ENCODE measurements at places on chromosomes 4 and X.

GRCh38 chr4:73885574-73886267 is 16.5 kb downstream of the CXCL1 start:
- DNase-seq: no peak

DNA sequence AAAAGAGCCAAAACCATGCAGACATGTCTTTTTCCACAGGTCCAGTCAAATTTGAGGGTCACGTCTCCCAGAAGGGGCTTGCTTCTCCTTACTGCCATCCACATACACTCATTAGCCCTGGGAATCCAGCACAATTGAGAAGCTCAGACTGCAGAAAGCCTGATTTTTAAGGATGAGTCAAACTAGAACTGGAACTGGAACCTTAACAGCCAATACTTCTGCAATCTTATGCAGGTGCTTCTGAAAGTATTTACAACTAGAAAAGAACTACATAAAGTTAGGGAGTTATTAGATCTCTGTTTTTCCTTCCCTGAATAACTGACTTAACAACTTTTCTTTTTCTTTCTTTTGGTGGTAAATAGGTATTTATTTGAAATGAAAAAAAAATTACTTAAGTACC is 86.3 kb downstream of the CDS1 start:
- no peak for DNase-seq

GRCh38 chr4:43316813-43317212 is 424.3 kb downstream of the GRXCR1 start:
- DNase-seq: no peak

GRCh38 chr4:184534511-184535391 is 60.4 kb upstream of the IRF2 start:
- DNase-seq: no peak

- DNase-seq: peak; percentile 43
Observed at GRCh38 chrX:119516157-119516702, 48.0 kb downstream of the SLC25A5 start.

DNA sequence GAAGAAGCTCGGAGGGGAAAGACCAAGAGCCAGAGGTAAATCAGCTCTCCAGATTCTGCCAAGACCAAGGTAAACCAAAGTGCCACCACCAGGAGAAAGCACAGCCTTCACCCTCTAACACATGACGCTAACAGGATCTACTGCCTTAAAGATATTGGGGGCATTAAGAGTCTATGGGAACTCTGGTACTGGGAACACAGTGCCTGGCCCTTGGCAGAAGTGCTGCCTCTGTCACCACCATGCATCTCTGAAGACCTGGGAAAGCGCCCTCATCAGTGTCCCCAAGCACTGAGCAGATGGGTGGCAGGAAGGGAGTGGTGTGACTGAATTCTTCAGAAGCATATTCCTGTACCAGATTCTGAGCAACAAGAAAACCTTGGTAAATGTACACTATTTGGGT is 1.3 kb downstream of the QDPR start:
- DNase-seq: no peak

- no peak for DNase-seq
Observed at GRCh38 chr4:85725721-85726170, 250.8 kb downstream of the ARHGAP24 start.

DNA sequence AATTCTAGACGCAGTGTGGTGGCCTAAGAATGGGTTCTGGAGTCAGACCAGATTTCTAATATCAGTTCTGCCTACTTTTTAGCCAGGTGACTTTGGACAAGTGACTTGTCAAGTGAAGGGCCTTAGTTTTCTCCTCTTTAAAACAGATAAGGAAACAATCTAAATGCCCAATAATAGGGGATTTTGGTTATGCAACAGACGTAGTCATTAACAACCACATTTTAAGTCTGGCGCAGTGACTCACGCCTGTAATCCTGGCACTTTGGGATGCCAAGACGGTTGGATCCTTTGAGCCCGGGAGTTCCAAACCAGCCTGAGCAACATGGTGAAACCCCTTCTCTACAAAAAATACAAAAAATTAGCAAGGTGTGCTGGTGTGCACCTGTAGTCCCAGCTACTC is 2.1 kb upstream of the ZMYM3 start:
- no peak for DNase-seq

- DNase-seq: no peak
Observed at GRCh38 chr4:80279751-80280150, 13.3 kb downstream of the FGF5 start.

DNA sequence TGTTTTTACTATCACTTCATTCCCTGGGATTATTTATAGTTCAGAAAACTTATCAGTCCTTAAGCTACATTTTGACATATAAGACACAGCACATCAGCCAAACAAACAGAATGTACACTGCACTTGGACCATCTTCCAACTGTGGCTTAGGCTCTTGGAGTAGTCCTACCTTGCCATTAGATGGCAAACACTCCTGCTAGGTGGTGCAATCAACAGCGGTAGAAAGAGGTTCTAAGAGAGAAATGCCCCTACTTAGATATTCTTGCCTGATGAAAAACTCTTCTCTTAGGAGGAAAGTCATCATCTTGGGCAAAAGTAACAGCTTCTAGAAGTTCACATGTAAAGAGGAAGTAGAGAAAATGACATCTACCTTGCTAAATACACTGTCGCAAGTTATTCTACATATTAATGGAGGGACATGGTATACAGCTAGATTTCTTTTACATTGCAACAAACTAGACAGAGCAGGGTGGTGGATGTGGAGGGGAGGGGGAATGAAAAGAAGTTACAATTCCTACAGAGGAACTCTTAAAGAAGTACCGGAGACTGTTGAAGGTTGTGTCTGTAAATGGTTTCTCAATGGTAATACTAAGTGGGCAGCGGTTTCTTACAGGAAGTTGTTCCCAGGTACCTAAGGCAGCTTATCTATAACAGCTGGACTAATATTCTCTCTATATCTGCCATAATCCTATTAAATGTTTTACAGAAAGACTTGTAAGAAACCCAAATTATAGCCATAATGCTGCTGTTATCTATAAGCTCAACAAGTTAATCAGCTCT is 8.1 kb upstream of the STPG2 start:
- no peak for DNase-seq

DNA sequence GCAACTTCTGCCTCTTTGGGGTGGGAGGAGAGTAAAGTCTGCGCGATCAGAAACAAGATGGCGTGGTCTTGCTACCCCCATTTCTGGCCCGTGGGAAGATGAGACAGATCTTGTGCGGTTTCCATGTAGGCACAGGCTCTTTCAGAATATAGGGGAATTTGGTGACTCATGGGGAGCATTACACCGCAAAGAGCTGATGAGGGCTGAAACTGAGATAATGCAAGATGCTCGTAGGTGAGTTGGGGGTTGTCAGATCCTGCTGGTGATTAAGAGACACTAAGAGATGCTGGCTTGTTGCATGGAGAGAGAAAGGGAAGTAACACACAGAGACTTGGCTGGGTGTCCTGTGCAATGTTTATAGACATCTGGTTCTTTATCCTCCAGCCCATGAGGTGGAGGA is 1.5 kb downstream of the EVC start:
- no peak for DNase-seq

GRCh38 chr4:157795495-157795894 is 377.3 kb downstream of the GASK1B start:
- no peak for DNase-seq

DNA sequence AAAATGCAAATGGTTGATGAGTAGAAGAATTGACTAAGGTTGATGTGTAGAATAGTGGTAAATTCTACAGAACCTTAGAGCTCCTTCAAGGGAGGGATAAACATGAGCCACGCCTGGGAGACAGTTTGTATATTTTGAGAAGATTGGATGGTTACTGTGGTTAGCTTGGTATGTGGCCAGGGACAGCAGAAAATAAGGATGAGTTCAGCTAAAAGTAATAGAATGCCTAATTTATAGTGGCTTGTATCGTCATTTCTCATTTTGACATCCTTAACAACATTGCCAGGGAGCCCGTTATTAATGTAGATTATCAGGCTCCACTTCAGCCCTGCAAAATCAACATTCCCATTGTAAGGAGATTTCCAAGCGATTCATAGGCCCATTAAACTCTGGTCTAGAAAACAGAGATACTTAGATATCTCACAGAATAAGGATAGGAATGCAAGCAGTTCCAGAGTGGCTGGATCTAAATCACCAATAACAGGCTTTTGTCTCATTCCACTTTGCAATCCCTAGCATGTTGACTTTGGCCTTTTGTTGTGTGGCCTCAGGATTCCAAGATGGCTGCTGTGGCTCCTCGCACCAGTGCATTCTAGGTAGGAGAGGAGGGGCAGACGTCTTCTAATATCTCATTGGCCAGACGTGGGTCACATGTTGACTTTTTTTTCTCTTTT is 6.4 kb upstream of the PTTG2 start:
- no peak for DNase-seq

DNA sequence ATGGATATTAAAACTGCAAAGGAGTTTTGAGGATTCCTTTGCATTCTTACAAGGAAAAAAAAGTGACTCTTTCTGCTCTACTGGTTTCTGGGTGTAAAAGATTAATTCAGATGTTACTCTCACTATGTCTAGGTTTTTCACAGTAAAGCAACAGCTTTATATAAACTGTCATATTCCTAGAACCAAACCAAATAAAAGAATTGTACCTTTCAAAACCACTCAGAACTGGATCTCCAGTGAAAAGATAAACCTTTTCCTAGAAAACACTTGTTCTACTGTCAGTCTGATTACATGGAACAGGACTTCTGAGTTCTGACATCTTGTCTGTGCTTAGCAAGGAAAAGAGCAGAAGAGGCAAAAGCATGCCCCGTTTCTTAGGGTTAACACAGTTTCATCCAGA is 5.0 kb upstream of the PPID start:
- DNase-seq: no peak

GRCh38 chr4:74692972-74693371 is 101.4 kb downstream of the BTC start:
- DNase-seq: no peak

GRCh38 chr4:145731028-145731427 is 51.1 kb downstream of the C4orf51 start:
- no peak for DNase-seq

GRCh38 chr4:174697202-174697601 is 131.8 kb downstream of the GLRA3 start:
- no peak for DNase-seq

- no peak for DNase-seq
Observed at GRCh38 chr4:80125252-80126177, 52.5 kb upstream of the ANTXR2 start.

- DNase-seq: no peak
Observed at GRCh38 chrX:20595928-20596575, 329.3 kb upstream of the RPS6KA3 start.

DNA sequence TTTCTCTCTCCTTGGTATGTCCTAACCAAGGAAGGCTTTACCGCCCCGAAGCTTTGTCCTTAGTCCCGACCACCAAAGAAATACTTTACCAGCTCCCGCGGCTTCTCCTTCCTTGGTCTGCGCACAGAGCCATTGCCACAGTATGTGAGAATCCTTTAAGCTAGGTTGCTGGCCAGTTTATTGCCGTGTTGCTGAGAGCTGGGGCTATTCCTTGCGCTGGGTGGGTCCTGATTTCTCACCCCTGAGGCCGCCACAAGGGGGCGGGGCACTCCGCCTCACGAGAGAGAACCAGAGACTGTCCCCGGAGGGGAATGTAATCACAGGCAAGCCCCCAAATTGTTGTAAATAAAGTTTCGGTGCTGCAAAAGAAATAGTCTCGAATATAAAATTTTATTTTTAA is 331.0 kb upstream of the PCDH10 start:
- no peak for DNase-seq

GRCh38 chr4:20354120-20354519 is 102.4 kb downstream of the SLIT2 start:
- DNase-seq: no peak

DNA sequence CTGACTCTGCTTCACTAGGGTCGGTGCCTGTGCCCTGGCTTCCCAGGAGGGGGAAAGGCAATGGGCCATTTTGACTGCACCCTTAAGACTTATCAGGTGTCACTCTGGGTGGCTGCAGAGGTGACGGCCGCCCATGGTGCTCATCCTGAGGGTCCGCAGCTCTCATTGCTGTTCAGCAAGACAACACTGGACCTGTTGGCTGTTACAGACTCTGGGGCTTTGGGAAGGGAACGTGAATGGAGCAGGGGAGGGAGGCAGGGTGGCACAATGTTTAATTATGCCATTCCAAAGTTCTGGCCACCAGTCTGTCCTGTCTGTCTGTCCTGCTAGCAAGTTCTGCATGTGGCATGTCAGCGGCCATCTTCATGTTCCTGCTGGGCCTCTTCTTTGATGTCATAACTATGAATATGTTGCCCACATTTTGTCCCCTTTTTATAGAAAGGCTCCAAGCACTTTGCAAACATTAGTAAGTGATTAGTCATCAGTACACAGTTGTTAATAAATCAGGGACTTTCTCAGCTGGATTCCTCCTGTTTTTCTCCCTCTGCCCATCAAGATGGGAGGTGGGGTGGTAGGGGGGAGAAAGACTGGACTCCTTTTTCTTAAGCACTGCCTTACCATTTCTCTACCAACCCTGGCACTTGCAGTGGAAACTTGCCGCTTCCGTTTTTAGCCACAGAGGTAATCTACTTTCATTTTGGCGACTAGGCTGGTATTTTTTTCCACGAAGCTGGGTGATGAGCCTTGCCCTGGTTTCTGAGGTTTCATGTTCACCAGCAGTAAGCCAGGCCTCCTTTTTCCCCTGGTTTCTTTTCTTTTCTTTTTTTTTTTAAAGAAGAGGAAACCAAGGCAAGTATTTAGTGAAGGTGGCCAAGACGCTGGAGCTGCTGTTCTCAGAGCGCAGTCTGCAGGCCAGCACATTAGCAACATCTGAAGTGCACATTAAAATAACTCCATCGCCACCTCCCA is 88.6 kb upstream of the TRIM2 start:
- DNase-seq: no peak

DNA sequence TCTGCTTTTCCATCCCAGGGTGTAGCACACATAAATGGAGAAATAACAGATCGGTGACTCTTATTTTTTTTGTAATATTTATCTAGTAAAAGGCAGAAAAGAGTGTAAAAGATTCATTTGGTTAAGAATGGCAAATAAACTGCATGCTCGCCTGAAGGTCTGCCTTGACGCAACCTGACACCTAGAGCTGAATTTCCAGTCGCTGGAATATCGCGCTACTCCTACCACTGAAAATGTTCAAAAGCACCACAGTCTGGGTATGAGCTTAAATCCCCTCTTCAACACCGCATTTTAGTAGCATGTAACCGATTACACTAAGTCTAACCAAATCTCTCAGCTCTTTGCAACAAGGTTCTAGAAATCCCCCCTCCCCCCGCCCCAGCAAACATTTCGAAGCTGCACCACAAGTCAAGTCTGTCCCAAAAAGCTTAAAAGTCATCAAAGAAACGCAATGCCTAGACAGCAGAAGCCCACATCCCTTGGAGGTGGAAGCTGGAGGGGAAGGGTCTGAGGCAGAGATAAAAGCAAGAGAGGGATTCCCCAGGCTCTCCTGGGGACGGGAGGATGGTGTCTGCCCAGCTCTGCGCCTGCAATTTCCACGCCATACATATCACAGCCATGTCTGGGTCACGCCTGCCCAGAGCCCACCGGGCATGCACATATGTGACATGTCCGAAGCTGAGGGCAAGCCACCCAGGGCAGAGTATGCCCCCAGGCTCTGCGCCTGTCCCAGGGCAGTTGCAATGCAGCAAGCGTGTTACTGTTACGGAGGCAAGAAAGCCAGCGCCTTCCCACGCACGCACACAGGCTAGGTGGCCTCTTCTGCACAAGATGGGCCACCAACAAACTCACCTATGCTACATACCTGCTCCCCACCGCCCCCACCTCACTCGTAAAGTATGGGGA is 1.4 kb downstream of the FGF13 start:
- no peak for DNase-seq

- no peak for DNase-seq
Observed at GRCh38 chr4:189396435-189396834, 544.2 kb upstream of the FRG1 start.

All from NCI-H1436 treated with DMSO at 0.1 percent for 48 hours (cell line).